ENCODE measurements at places on chromosomes 11 and 22. TPM values are rescaled to one million over a fixed set of nuclear protein-coding genes. Genes with fewer than 3 reads are reported as not detected.

DNA sequence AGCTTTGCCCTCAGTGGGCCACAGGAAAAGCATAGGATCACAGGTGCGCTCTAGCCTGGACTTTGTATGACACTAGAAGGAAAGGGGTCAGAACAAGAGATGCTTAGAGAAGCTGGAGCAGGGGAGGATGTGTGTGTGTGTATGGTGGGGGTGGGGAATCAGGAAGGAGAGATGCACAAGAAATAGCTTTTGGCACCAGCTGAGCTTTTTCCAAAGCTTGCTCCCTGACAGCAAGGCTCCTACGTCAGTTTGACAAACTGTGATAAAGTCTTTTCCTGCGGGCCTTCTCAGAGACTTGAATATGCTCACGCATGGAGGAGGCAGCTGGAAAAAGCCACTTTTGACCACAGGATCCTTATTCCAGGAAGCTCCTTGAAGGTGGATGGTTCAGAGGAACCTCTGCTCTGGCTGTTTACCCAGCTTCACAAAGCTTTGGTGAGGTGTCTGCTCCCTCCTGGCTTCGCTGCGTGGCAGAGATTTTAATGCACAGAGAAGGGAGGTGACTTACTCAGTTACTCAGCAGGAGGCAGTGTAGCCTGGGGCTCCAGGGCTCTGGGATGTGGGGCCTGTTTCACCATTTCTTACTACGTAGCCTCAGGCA lies 3.9 kb downstream of the CDC42EP1 start:
- DNase-seq = no peak

GRCh38 chr11:124843616-124843910 lies 21.7 kb upstream of the ROBO3 start:
- DNase-seq = no peak

DNA sequence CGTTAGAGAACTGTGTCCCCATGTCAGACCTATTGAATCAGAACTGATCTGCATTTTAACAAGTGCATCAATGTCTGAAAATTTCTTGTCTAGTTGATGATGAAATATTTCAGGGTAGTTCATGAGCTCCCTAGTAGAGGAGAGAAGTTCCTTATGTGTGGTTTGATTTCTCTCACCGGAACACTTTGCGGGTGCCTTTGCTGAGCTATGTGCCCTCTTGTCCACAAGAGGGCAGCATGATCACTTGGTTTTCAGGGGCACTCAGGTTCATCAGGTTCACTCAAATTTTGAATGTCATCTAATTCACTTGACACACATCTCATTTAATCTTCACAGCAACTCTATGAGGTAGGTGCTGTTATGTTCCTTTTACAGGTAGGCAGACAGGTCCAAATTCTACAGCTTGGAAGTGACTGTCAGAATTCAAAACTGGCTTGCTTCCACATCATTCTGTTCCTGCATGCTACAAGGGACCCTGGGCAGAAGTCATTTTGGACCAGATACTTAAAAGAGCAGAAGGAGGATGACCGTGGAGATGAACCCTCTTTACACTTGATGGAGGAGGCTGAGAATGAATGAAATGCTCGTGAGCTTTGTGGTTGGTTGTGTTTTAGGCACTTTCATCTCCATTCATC lies 55.6 kb downstream of the P4HA3 start:
- DNase-seq = peak; percentile 55

Gene UBQLN3
- total RNA-seq = 1.1 TPM

DNA sequence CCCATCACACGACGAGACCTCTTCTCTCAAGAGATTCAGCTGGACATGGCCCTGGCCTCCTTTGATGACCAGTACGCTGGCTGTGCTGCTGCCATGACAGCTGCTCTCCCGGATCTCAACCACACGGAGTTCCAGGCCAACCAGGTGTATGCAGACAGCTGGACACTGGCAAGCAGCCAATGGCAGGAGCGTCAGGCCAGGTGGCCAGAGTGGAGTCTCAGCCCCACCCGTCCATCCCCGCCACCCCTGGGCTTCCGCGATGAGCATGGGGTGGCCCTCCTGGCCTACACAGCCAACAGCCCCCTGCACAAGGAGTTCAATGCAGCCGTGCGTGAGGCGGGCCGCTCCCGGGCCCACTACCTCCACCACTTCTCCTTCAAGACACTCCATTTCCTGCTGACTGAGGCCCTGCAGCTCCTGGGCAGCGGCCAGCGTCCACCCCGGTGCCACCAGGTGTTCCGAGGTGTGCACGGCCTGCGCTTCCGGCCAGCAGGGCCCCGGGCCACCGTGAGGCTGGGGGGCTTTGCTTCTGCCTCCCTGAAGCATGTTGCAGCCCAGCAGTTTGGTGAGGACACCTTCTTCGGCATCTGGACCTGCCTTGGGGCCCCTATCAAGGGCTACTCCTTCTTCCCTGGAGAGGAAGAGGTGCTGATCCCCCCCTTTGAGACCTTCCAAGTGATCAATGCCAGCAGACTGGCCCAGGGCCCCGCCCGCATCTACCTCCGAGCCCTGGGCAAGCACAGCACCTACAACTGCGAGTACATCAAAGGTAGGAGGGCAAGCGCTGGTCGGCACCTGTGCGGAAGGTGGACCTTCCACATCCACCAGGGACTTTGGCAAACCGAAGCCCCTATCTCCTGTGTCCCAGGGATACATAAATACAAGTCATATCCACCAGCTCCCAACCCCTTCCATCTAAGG lies 11.3 kb downstream of the CHRNA10 start:
- no peak for DNase-seq

Gene FBXO7
- 93.8 TPM for total RNA-seq

GRCh38 chr11:58867556-58867955 lies 23.1 kb upstream of the GLYATL2 start:
- no peak for DNase-seq

- DNase-seq = no peak
These were observed 128.5 kb downstream of the ENTHD1 start for GRCh38 chr22:39765046-39765445.

DNA sequence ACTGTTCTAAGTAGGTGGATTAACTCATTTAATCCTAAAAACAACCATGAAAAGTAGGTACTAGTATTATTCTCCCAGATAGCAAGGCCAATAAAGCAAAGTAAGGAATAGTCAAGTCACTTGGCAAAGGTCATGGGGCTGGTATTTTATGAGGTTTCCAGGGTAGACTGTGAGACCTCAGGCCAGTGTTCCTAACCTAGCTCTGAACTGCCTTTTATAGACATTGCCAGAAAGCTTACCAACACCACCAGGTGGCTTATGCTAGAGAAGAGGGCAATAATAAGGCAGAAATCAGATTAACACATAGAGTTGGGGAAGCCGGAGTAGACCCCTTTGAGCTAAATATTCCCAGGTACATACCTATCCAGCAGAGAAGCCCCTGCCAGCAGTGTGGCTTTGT lies 490.9 kb upstream of the TENM4 start:
- DNase-seq = no peak

- DNase-seq = no peak
These were observed 98.9 kb downstream of the PGR start for GRCh38 chr11:101030692-101031091.

Gene CACNA1I
- 0.10 TPM for total RNA-seq

Gene OR51E2
- not detected for total RNA-seq

GRCh38 chr11:132330515-132330914 lies 960.1 kb downstream of the NTM start:
- DNase-seq = no peak

Gene ABCC8
- not detected for total RNA-seq

GRCh38 chr11:2303627-2304505 lies 2.1 kb downstream of the TSPAN32 start:
- DNase-seq = no peak

DNA sequence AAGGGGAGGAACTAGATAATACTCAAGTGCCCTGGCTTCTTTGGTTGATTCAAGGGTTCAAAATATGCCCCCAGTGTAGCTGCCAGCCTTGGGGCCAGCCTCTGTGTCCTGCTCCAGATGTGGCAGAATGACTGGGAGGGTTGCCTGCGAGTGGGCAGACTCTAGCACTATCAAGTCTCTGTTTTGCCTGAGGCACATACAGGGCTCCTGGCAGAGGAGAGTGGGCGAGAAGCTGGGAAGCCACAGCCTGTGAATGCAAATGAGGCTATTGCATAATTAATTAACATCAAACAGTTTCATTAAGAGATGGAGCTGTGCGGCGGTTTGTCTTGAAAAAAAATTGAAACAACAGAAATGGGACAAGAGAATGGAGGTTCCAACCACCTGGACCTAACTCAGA lies 50.8 kb downstream of the BUD13 start:
- no peak for DNase-seq

DNA sequence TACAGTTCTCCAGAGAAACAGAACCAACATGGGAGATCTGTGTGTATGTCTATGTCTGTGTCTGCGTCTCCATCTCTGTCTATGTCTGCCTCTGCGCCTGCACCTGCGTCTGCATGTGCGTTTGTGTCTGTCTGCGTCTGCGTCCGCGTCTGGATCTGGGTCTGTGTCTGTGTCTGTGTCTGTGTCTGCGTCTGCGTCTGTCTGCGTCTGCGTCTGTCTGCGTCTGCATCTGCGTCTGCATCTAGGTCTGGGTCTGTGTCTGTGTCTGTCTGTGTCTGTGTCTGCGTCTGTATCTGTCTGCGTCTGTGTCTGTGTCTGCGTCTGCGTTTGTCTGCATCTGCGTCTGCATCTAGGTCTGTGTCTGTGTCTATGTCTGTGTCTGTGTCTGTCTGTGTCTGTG lies 88.4 kb upstream of the SLC22A12 start:
- no peak for DNase-seq

GRCh38 chr11:69703453-69703767 lies 412 bp downstream of the FGF19 start:
- no peak for DNase-seq

Gene MS4A3
- total RNA-seq = 1.4 TPM

Gene CHRM1
- total RNA-seq = not detected

GRCh38 chr22:43814264-43814663 lies 2.2 kb upstream of the EFCAB6 start:
- no peak for DNase-seq

GRCh38 chr11:125337836-125338834 lies 157.9 kb downstream of the FEZ1 start:
- DNase-seq = no peak

DNA sequence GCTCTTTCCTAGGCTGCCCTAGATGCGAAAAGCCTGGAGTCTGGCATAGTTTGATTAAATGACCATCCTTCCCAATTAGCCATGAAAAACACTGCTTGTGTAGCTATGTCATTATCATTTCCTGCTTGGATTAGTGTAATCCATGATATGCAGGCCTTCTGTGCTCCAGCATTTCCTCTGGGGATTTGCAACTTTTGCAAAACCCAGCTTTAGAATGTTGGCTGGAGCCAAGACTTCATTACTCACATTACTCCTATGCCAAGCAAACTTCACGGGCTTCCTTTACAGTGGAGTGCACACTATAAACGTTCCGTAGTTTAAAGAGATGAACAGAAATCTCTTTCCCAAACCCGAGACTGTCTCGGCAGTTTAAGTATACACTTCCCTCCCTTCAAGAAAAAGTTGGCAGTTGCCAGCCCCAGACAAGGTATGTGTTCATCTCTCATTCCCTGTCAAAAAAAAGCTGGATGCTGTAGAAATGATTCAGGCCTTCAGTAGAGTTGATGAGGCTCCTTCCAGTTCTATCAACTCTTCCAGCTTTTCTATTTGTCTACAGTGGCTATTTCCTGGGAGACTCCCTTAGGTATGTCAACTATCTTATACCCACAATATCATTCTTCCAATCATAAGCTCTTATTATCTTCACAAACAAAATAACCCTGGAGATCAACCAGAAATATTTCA lies 180.0 kb downstream of the MAML2 start:
- no peak for DNase-seq

Gene SMIM38
- total RNA-seq = not detected

Gene OR51B4
- total RNA-seq = 0.49 TPM

DNA sequence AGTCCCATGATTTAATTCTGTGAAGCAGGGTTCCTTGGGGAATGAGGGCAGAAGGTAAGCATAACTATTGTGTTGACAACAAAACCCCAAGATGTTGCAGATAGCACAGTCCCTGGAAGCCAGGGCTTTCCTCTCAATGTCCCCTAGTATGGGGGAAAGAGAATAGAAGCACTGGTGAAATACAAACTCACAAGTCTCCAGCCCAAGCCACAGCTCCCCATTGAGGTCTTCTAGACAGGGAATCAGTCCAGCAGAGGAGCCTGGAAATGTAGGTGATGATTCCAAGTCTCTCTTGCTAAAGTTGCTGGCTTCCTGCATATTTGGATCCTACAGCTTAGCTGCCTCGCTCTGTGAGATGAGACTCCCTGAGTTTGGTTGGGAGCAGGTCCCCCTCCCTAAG lies 31.7 kb upstream of the DRD2 start:
- no peak for DNase-seq

GRCh38 chr22:44452531-44453420 lies 45.3 kb downstream of the RTL6 start:
- DNase-seq = no peak

DNA sequence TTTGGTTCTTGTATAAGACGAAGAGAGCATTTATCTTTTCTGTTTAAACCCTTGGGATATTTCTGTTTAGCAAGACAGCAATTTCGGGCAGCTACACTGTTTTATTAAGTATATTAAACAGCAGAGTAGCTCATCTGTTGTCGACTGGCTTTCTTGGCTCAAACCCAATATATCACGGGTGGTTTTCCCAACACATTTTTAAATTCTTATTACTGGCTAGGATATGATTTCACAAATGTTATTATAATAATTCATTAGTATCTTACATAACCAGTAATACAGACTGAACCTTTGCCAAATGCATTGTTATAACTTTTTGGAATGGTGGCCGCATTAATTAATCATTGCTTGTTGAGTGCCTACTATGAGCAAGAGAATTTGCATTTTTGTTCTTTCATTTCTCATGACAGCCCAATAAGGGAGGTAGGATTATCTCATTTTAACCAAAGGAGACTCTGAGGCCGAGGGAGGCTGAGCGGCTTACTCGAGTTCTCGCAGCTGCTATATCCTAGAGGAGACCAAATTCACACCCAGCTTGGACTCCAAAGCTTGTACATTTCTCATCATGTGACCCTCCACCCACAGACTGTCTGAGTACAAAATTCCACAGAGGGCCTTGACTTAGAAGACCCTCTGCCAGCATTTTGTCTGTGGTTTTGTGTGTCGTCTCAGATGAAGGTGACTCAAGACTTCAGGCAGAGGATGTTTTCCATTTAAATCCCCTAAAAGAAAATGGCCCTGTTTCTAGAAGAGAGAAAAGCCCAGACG lies 304.9 kb downstream of the NTM start:
- no peak for DNase-seq

DNA sequence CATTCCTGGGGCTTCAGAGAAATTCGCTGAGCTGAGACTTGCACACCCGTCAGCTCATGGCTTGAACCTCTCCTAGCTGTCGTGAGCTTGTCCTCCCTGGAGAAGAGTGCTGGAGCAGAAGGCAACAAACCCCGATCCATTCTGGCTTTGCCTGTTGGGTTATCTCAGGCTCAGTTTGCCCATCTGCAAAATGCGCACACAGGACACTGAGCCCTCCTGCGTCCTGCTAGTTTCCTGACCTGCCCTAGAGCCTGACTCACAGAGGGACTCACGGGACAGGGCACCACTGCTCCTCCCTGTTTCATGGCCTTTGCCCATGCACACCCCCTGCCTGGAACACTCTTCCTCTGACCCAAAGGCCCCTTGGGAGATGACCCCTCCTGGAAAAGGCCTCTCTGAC lies 365.0 kb downstream of the MN1 start:
- DNase-seq = no peak

Data from endothelial cell (in vitro differentiated cells).